ENCODE measurements at places on chromosomes 7 and 10. TPM values are rescaled to one million over a fixed set of nuclear protein-coding genes. Genes with fewer than 3 reads are reported as not detected.

DNA sequence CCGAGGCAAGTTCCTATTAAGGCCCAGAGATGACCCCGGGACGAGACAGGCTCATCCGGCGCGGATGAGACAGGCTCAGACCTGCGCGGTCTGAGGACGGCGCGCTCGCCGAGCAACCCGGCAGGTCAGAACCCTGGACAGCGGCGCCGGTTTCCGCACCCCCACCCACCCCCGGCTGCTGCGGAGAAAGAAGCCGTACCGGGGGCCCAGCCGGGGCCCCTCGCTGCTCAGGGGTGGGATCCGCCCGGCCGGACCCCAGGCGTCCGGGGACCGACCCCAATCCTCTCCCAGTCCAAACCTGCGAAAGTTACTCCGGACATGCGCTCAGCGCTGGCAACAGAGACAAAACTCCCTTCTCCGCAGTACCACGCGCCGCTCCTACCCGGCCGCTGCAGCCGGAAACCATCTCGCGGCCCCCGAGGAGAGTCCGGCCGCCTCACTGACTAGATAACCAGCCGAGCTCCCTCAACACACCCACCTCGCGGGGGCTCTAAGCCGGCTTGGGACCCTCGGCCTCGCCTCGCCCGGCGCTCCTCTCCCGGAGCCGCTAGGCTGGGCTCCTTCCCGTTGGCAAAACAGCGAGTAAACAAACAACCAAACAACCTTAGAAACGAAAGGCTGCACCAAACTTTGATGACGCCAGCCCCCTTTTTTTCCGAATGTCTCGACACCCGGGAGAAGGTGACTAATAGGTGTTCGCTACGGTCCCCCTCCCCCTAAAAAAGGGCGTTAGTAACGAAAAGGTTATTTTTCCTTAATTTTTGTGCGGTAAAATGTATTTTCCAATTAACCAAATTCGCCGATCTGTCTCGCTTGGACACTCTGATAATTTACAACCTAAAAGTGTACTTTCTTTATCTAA, 2.3 kb upstream of the DRGX start:
- no peak for DNase-seq
- no peaks in the 10 kb centered on the region for H3K36me3 ChIP-seq
- H3K4me3 ChIP-seq, result peak overlapping the region; percentile 48
- peaks cover 72% of the 10 kb centered on the region for H3K27me3 ChIP-seq

DNA sequence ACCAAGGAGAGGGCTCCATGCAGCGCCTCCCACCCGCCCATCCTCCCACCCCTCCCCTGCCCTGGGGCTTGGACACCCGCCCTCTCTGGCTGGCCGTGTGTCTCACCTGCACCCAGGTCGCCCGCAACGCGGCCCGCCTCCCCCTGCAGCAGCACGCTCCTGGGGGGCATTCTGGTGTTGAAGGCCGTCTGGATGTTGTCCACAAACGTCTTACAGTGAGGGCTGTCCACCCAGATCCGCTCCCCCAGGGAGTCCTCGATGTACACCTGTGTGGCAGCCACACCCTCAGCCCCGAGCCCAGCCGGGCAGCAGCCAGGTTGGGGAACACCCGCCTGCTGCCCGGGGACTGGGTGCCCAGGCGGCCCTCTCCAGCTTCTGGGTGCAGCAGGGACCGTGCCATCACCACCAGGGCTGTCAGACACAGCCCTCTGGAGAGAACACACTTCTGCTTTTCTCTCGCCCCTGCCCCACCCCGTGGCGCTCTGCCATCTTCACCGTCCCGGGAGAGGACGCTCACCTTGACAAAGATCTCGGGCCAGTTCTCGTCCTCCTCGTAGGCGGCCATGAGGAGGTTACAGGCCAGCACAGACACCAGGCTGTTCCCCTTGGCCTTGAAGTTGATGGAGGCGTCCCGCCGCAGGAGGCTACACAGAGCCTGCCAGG, 4.7 kb downstream of the INTS1 start:
- H3K27me3 ChIP-seq, result no peaks in the 10 kb centered on the region
- no peak overlapping the region for H3K27ac ChIP-seq
- DNase-seq, result no peak

Gene NAT16
- not detected for total RNA-seq

DNA sequence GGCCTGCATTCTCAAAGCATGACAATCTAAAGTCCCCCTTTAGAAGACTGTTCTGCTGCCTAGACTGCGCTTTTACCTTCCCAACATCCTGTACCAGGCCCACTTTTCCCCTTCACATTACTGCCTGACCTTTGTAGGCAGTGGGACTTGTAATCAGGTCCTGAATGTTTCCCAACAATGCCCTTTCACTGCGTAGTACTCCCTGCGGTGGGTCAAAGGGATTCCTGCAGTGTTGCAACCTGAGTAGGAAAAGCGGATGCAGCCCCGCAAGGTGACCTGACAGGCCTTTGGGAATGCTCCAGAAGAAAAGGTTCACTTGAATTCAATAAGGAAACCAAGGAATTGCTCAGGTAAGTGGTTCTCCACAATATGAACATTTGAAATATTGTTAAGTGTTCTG, 4.9 kb upstream of the TCAF1 start:
- H3K36me3 ChIP-seq, result no peaks in the 10 kb centered on the region
- H3K27me3 ChIP-seq, result no peaks in the 10 kb centered on the region
- DNase-seq, result no peak
- H3K4me3 ChIP-seq, result no peak overlapping the region
- H3K27ac ChIP-seq, result no peak overlapping the region
- no peaks in the 10 kb centered on the region for H3K4me1 ChIP-seq

DNA sequence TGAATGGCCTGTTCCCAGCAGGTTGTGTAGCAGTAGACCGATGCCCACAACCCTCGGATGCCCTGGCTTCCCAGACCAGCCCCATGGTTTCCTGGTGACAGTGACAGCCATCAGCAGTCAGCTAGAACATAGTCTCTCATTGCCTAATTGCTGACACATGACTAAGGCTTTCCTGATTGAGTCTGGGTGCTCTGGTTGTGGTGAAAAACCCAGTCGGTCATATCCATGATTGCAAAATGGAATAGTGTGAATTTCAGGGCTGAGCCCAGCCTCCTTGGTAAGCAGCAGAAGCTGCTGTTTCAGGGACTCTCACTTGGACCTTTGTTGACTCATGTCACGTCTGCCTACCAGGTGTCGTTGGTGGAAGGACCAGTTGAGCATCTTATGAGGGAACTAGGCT, 36.6 kb downstream of the POR start:
- H3K27me3 ChIP-seq, result no peaks in the 10 kb centered on the region
- H3K4me1 ChIP-seq, result peaks cover 63% of the 10 kb centered on the region
- peak; percentile 87 for DNase-seq
- H3K27ac ChIP-seq, result peak overlapping the region; percentile 76
- no peak overlapping the region for H3K4me3 ChIP-seq
